ENCODE measurements at places on chromosomes 11 and 22.

GRCh38 chr11:12735262-12735661, 61.0 kb downstream of the TEAD1 start:
- no peak for DNase-seq

DNA sequence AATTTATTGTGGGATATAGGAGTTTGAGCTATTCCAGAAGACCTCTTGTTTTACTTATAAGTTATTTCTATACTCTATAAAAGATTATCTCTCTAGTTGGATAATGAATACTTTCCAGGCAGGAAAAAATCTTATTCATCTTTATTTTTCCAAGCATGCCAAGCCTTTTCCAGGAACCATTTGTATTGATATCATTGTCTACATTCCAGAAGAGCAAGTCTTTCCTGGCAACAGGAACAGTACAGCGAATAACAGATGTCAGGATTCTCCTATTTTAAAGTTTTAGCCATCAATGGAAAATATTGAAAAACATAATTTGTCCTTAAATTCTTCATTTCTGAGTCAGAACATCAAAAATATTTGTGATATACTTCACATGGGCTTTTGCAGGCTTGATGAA, 5.2 kb upstream of the NXPE1 start:
- no peak for DNase-seq

DNA sequence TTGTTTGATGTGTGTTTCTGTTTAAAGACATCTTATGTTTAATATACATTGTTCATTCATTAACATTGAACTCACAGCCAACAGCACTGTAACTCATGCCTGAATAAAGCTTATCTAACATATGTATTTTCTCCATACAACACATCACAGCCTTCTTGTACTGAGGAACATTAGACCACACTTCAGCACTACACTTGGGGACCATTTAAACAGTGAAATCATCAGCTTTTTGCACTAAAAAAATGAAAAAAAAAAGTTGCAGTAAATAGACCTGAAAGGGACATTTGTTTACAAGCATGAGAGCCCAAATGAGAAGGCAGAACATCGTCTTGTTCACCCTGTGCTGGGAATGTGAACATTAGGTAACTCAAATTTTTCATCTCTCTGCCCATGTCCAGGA, 15.3 kb upstream of the TPP1 start:
- DNase-seq, result no peak

GRCh38 chr11:70378506-70379134, 19.7 kb upstream of the CTTN start:
- no peak for DNase-seq

DNA sequence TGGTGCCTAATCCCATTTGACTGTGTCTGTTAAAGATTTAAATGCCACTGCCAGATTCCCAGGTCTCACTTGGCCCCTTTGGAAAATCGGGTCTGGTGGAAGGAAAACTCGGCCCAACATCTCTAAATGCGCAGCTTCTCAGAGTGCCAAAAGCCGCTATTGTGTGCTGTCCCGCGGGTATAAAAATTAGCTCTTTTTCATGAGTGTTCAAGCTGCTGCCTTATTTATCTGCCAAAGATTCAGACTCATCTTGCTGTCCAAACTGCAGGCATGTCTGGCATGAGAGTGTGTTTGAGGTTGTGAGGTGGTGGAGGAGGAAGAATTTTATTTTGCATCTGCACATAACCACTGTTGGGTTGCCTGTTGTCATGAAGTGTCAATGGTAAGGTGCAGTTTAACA, 91.4 kb downstream of the NELL1 start:
- DNase-seq, result no peak
